ENCODE measurements at places on chromosomes 5 and 9.

- no peak for DNase-seq
Measured at GRCh38 chr5:141597394-141597793, 21.4 kb downstream of the DIAPH1 start.

- no peak for DNase-seq
Measured at GRCh38 chr9:20361656-20362570, 260.4 kb downstream of the MLLT3 start.

DNA sequence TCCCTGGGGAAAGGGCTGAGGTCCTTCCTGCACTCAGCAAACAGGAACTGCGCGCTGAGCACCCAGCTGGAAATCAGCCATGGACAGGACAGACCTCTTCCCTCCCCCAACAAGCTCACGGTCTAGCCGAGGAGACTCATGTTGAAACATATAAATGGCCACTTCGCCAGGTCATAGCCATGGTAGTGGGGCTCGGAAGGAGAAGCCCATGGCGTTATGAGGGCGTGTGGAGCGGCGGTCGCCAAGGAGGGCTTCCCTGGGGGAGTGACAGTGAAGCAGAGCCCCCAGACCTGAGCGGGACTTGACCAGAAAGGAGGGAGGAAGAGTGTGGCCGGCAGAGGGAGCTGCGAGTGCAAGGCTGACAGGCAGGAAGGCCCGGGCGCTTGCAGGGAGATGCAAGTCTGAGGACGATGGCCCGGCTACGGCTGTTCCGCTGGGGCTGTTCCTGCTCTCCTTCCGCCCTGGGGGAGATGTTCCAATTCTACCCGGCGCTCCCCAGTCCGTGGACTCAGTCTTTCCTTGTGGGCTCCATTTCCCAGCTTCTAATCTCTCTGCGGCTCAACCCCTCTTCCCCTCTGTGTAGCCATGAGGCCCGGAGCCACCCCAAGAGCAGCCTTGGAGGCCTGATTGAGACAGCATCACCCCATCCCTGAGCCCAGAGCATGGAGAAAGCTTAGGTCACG lies 43.9 kb upstream of the PRRC2B start:
- peak; percentile 86 for DNase-seq

- no peak for DNase-seq
Measured at GRCh38 chr9:86471171-86471815, 117.1 kb upstream of the TUT7 start.

- DNase-seq = no peak
Measured at GRCh38 chr9:127140181-127140580, 17.7 kb upstream of the ANGPTL2 start.

- no peak for DNase-seq
Measured at GRCh38 chr5:138466900-138467710, 1.8 kb downstream of the EGR1 start.

DNA sequence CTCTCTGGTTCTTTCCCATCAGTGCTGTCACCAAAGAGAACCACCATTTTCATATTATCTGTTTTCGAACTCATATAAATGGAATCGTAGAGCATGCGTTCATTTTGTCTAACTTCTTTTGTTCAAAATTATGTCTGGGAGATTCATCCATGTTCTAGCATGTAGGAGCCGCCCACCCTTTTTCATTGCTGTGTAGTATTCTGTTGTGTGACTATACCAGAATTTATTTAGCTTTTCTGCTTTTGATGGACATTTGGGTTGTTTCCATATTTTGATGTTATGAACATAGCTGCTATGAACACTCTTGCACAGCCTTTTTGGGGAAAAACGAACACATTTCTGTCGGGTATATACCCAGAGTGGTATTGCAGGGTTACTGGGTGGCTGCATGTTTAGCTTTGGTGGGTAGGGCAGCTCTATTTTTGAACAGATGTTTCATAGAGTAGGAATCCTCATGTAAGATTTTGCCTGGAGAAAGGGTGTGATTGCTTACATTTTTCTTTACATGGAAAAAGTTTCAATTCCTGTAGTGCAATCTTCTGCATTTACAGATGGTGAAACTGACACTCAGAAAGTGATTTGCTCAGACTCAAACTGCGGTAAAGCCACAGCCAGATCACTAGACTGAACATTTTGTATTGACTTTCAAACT lies 100.2 kb upstream of the IL12B start:
- no peak for DNase-seq

DNA sequence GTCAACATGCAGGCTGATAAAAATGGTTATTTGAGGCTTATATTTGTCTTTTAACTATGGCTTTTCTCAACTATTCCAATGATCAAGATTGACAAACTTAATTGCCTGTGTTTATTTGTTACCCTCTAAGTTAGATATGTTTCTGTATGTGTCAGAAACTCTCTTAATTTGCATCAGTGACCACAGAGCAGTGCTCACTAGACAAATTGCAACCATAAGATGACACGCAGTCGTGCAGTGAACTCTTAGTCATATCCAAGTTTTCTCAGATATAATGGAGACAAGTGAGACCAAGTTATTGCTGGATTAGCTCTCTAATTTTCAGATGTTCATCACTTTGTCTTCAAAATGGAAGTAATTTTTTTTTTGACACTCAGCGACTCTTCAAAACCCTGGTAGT lies 342.2 kb upstream of the RFX3 start:
- peak; percentile 26 for DNase-seq

DNA sequence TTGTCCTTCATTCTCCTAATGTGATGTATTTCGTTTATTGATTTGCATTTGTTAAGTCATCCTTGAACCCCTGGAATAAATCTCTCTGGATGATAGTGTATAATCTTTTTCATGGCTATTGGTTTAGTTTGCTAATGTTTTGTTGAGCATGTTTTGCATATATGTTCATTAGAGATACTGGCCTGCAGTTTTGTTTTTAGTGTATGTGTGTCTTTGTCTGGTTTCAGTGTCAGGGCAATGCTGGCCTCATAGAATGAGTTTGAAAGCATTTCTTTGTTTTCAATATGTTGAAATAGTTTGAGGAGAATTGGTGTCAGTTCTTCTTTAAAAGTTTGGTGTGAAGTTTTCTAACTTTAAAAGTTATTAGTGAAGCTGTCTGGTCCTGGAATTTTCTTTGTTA lies 149.6 kb upstream of the ATP10B start:
- DNase-seq = no peak

DNA sequence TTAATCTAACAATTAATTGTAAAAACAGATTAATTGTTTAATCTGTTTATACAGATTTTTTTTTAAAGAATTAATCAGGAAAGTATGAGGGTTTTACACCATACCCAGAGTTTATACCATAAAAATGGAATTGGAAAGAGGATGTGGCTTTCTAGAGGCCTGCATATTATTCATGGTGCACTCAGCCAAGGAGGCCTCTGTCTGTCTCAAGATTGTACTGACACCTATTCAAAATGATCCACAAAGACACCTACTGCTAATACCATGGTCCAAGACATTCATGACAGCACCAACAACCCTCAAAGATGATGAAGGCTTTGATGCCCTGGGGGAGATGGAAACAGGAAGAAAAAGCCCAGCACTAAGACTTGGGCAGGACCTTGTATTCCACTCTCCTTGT lies 58.1 kb upstream of the MAST4 start:
- DNase-seq = no peak

GRCh38 chr9:13900449-13900848 lies 413.5 kb downstream of the NFIB start:
- no peak for DNase-seq

GRCh38 chr9:136081113-136081825 lies 13.8 kb downstream of the NACC2 start:
- DNase-seq = no peak

DNA sequence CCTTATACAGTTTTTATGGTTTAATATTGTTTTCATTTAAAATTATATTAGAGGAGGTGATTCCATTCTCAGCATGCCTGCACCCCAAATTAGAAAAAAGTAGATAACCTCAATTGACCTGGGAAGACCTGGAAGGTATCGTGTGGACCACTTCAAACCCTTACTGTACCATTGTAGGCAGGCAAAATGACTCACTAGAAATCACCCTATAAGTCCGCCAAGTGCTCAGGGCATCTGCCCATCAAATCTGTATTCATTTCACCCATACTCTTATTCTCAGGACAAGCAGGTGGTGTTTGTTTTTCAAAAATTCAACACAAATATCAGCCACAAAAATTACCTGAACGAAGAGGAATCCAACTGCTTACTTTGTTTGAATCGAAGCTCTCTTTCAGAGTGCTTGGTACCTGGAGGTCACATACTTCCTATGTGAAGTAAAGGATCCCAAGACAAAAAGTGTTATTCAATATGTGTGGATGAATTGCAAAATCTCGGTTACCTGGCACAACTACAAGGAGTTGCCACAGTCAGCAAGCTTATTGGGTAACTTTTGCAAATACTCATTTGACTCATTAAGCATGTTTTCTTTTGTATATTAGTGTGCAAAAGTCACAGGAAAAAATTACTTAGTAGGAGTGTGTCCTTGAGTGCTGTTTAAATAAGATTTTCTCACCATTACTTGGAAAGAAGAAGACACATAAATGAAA lies 216.2 kb downstream of the ENC1 start:
- no peak for DNase-seq

DNA sequence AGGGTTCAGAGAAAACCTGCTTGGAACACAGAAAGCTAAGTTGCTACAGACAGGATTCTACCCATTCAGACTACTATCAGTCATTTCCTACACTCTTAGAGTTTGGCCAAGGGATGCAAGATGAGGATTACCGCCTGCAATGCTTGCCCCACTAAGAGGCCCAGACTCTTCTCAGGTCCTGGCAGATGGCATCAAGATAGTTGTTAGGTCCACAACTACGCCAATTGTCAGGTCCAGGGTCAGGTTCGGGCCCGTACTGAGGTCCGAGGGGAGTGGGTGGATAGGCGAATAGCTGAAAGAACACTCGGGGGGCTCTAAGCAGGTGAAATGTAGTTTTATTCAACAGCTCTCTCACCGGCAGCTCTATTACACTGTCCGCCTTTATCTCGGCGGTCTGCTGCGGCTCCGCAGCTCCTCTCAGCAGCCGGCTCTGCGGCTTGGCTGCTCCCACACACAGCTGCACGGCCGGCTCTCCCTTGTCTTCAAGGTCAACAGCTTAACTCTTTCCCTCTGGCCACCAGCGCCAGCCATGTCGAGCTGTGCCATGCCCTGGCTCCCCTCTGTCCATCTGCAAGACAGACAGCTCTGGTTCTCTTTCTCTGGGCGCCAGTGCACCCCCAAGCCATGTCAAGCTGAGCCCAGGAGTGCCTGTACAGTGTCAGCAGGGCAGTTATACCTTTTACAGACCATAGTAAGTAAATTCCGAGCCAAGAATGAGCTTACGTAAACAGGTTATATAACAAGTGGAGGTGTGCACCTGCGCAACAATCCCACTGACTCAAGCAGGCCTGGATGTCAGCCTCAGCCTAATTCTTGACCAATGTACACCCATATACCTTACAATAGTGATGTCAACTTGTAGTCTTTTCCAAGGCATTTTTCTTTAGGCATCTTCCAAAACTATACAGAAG lies 24.0 kb downstream of the ENC1 start:
- DNase-seq = no peak

GRCh38 chr5:92629574-92629973 lies 951.4 kb downstream of the NR2F1-AS1 start:
- no peak for DNase-seq

DNA sequence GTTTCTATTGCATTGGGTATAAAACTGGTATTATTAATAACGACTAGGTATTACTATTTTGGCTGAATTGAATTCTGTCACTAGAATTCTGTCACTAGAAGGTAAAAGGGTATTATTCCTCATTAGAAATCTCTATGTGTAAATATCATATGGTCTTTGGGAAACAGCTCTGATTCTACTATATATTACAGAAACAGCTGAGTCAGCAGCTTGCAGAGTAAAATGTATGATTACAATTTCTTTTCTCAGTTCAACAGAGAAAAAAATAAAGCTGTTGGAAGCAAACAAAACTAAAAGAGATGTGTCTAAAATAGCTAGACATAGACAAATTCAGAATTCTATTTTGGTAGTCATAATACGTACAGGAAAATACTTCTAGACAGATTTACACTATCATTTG lies 48.5 kb downstream of the HAPLN1 start:
- DNase-seq = no peak

Measured in stimulated activated CD4-positive, alpha-beta T cell treated with anti-CD3 and anti-CD28 coated beads, Interleukin-1b, Interleukin-23, amount 100 ng/mL, for 48 hours (primary cell).